Mucosa of descending colon (tissue), 3 donors: ENCODE measurements at places on chromosomes 3 and 15. TPM values are rescaled to one million over a fixed set of nuclear protein-coding genes. Genes with fewer than 3 reads are reported as not detected.
A peak's percentile ranks its signal among the peaks of the same experiment; 100 is the strongest.

The NKTR gene
- 70.5 TPM for total RNA-seq

The TRH gene
- not detected for total RNA-seq

GRCh38 chr3:144164352-144164751 lies 192.7 kb downstream of the DIPK2A start:
- DNase-seq: no peak

GRCh38 chr15:67820992-67821783 lies 4.1 kb upstream of the SKOR1 start:
- no peak for DNase-seq

The CLDND1 gene
- total RNA-seq: 70.4 TPM

The GRK7 gene
- not detected for total RNA-seq

- DNase-seq: peak; percentile 41
These were observed 6.2 kb downstream of the DISP2 start for GRCh38 chr15:40364251-40364650.

GRCh38 chr3:37493485-37494080 lies 319.2 kb upstream of the LRRFIP2 start:
- no peak for DNase-seq

GRCh38 chr15:58487724-58488120 lies 55.9 kb downstream of the LIPC start:
- no peak for DNase-seq

- no peak for DNase-seq
These were observed 23.2 kb downstream of the SERPINI2 start for GRCh38 chr3:167450675-167451074.

The ITGB5 gene
- 69.6 TPM for total RNA-seq

The DGKG gene
- 6.7 TPM for total RNA-seq

- DNase-seq: peak; percentile 93
These were observed 31.9 kb downstream of the TNK2 start for GRCh38 chr3:195876297-195877064.

- DNase-seq: no peak
These were observed 17.5 kb upstream of the CPNE9 start for GRCh38 chr3:9686050-9686550.

DNA sequence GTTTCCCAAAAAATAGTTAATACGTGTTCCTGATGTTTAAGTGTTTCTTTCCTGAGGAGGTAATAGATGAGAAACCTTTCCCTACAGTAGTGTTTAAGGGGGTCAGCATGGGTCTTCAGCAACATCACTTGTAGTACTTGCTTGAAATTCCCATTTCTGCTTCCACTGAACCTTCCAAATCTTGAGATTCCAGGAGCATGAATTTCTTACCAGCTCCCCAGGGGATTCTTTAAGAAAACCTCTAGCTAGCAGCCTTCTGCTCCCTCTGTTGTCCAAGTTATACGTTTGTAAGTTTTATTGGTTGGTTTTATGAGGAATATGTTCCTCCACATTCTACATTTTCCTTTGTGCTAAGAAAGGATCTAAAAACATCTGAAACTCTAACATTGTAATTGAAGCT lies 38.2 kb upstream of the ACP3 start:
- no peak for DNase-seq

DNA sequence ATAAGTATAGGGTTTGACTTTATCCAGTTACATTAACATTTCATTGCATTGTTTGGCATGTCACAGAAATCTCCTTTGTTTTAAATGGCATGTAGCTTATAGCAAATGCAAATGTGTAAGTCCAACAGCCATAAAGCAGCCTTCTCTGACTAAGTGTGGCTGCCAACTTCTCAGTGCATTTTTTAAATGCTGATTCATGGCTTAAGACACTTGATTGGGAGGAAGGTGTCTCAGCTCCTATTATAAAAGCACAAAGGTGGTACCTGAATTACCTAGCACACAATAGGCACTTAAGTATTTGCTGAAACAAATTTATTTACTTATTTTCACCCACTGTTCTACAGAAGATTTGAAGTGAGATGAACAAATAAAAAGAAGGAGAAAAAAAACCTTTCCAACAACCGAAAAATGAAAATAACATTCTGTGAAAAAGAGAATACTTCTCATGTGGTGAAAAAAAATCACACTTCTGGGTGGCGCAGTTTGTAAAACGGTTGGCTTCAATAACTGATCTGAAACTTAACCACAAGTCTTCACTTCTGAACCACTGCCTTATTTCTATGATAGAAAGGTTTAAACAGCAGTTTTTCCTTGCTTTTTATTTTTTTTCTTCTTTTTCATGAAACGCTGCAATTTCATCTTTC lies 105.5 kb upstream of the ICE2 start:
- no peak for DNase-seq

DNA sequence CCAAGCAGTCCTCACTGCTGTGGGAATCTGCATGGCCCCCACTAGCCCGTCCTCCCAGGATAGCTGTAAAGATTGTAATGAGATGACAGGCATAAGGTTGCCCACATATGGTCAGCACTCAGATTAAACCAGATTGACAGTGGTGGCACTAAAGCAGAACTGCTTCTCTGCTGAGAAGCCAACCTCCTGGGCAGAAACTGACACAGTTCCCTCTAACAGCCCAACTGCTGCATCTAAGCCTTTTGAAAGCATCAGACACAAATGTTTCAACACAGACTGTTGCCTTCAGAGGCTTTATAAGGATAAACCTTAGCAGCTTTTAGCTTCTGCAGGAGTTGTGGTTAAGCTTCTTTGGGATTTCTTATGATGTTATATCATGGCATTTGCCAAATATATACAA lies 13.0 kb downstream of the DCLK3 start:
- no peak for DNase-seq

DNA sequence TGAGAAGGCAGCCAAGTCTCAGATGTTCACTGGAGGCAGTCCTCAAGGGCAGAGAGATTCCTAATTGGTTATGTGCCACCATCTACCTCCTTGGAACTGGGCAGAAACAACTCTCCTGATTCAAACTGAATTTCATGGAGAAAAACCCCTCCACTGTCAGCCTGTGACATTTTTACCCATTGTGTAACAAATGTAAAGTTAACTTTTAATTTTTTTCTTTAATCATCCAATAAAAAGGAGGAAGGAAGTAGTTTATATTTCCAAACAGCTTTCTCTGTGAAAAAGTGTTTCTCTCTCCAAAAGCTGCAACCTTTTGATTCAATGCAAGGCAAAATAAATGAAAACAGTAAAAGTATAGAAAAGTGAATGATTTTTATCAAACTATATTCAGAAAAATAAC lies 510 bp upstream of the COLQ start:
- DNase-seq: no peak

DNA sequence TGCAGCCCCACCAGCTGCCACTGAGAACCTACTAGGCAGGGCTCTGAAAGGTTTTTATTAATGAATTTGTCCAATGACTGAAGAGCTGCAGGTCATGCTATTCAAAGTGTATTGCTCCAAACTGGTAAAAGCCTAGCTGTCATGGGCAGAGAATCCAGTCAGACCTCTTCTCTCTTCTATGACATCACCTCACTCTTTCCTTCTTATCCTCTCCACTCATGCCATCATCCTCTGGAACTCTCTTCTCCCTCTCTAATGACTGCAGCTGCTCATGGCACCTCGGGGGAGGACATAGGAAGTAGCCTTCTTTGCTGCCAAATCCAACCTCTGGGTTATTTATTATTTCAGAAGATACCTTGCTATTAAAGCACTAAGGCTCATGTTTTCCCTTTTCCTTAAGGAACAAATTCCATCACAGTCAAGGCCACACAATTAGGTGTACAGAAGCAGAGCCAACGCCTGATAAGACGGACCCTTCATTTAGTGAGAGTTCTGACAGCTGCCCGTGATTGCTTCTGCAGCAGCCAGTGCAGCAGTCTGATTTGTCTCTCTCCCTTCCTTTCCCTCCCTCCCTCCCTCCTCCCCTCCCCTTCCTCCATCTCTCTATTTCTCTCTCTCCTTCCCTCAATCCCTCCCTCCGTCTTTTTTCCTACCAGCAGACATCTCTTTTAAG lies 87.0 kb upstream of the ONECUT1 start:
- no peak for DNase-seq

GRCh38 chr3:30667280-30667651 lies 60.9 kb downstream of the TGFBR2 start:
- no peak for DNase-seq

GRCh38 chr3:159944781-159945180 lies 43.9 kb upstream of the IL12A start:
- no peak for DNase-seq

DNA sequence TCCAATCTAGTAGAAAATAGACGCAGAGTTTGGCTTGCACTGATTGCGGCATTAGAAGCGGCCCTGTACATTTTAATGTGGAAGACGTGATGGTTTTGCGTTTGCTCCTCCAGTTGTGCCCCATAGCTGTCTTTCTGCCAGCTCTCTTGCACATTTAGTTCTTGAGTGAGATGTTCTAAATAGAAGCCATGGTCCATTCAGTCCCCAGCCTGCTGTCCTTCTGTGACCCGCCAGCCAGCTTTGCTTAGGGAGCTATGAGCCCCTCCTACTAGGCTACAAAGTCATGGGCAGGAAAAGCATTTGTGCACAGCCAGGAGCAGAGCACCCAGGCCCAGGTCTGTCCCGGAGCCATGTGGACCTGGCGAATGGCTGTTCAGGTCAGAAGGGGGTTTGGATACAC lies 50.3 kb downstream of the APBA2 start:
- DNase-seq: no peak

The CHL1 gene
- 9.1 TPM for total RNA-seq

The AP3B2 gene
- 1.9 TPM for total RNA-seq

The TLR9 gene
- 0.77 TPM for total RNA-seq

DNA sequence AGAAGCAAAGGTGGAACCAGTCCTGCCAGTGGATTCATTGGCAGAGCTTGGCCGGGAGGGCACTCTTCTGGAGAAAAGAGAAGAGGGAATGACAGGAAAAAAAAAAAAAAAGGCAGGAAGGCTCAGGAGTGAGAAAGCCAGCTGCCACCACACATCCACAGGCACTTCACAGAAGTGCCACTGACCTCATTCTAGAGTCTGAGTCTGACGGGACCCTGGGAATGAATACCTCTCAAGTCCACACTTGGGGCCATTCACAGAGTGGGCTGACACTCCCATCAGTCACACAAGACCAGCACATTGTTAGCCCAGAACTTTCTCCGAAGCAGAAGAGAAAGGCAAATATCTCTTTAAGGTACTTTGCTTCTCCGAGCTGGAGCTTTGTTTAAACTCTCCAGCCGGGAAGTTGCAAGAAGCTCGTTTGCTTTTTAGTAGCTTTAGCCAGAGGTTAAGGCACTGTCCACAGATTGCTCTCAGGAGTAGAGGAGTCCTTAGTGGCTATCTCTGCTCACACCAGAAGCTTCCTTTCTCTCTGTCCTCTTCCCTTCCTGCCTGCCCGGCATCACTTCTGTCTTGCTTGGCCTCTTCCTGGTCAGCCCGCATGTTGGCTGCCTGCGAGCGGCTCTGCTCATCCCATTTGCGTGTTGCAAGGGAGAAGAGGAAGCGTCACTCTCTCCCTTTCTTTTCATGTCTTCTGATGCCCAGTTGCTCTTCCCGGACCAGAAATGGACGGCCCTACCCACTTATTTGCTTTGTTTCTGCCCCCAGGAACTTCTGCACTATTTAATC lies 53.8 kb downstream of the CMTM6 start:
- no peak for DNase-seq

The ISLR gene
- 4.9 TPM for total RNA-seq

DNA sequence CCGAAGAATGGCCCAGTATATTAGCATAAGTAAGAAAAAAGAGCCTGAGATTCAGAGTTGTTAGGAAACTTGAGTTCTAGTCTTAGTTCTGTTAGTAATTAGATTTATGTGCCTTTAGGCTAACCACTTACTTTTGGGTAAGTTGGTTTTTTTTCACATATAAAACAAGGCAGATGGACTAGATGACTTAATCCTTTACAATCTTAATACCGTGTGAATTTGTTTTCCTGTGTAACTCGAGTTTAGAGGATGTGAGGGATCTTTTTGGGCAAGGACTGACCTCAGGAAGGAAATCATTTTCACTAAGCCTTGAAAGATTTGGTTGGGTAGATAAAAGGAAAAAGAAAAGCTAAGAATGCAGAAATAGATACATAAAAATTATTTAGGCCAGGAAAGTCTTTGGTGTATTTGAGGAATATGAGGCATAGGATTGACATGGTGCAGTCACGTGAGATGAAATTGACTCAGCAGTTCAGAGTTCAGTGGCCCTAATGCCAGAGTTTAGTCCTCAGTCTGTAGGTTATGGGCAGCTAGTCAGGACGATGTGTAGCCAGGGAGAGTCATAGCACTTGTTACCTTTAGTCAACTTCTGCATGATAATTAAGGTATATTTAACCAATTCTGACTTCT lies 34.6 kb downstream of the PAK2 start:
- DNase-seq: no peak

GRCh38 chr15:82183121-82184031 lies 79.2 kb downstream of the EFL1 start:
- DNase-seq: no peak

- no peak for DNase-seq
These were observed 302.2 kb upstream of the CTDSPL start for GRCh38 chr3:37559461-37559860.

The MME gene
- 1.4 TPM for total RNA-seq

GRCh38 chr3:39226106-39226741 lies 33.8 kb upstream of the XIRP1 start:
- no peak for DNase-seq

DNA sequence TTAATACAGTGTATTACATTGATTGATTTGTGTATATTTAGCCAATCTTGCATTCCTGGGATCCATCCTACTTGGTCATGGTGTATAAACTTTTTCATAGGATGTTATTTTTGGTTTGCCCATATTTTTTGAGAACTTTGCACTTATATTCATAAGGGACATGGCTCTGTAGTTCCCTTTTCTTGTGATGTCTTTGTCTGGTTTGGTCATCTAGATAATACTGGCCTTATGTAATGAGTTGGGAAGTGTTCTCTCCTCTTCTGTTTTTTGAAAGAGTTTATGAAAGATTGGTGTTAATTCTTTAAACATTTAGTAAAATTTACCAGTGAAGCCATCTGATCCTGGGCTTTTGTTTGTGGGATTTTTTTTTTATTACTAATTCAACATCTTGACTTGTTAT lies 9.6 kb downstream of the CHST13 start:
- DNase-seq: no peak

The CCDC66 gene
- total RNA-seq: 35.2 TPM

DNA sequence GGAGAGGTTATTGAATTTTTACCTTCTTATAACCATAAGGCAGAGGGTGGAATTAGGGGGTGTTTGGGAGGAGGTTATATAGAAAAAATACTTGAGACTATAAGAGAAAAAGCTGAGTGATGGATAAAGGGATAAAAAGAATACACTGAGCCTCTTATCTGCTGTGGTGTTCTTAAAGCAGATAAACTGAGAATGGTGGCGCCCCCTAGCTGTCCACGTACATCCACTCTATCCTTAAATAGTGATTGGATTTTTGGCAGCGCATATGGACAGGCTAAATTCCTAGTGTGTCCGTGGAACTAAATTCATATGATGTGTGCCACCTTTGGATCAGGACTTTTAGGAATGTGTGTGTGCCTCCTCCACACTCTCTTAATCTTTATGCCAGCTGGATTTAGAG lies 121.1 kb downstream of the OXSM start:
- DNase-seq: no peak

The SLC12A1 gene
- not detected for total RNA-seq

DNA sequence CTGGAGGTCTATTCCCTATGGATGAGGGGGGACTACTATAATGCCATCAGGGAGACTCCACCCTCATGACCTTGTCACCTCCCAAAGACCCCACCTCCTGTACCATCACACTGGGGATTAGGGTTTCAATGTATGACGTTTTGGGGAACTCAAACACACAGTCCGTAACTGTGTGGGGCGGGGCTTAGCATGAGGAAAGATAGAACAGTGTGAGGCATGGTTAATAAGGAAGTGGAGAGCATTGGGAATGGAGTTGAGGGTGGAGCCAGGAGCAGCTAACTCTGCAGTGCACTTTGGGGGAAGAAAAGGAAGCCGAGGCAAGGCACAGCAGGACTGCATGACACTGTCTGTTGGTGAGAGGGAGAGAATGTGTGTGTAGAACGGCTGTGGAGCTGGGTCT lies 90.9 kb upstream of the AGBL1 start:
- no peak for DNase-seq
